Keratinocyte (primary cell): ENCODE measurements at places on chromosomes 7 and 10. TPM values are rescaled to one million over a fixed set of nuclear protein-coding genes. Genes with fewer than 3 reads are reported as not detected.

DNA sequence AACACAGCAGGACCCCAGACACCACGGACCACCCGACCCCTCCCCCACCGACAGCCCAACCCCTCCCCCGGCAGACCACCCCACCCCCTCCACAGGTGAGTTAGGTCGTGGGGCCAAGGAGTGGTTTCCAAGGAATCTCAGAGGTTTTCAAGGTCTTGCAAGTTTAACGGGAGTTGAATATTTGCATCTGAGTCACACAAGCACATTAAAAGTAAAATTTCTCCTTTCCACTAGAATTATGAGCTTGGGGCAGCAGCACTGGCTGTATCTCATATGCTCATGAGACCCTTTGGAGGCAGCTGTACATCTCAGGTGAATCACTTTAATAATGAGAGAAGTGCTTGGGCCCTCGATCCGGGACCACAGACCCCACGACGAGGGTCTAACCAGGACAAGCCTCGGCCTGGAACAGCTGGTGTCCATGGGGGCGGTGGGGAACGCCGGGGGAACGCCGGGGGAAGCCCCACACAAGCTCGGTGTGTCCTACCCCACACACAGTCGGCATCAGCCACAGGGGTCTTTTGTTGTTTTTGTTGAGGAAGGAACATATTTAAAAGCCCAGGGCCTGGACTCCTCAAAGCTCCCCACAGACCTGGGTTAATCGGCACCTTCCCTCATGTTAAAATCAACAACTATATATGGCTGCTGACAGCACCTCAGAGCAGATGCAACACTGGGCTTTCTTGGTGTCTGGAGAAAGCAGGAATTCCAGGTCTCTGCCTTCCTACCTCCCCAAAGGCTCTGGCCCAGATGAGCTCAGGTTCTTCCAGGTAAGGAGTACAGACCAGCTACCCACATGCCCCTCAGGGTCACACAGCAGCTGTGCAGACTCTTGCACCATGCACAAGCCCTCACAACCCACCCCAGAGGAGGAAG is 130.3 kb downstream of the DIP2C start:
- DNase-seq, result no peak

The MOGAT3 gene
- polyA plus RNA-seq, result not detected in 3 replicates

The EIF5AL1 gene
- polyA plus RNA-seq, result 0.91 to 2.3 TPM (median 1.2 TPM) in 3 replicates

The TAS2R16 gene
- not detected in 3 replicates for polyA plus RNA-seq

The FEZF1 gene
- not detected in 3 replicates for polyA plus RNA-seq

GRCh38 chr10:97937054-97937453 is 87.4 kb downstream of the GOLGA7B start:
- no peak for DNase-seq

The SPDYE16 gene
- polyA plus RNA-seq, result not detected in 3 replicates

DNA sequence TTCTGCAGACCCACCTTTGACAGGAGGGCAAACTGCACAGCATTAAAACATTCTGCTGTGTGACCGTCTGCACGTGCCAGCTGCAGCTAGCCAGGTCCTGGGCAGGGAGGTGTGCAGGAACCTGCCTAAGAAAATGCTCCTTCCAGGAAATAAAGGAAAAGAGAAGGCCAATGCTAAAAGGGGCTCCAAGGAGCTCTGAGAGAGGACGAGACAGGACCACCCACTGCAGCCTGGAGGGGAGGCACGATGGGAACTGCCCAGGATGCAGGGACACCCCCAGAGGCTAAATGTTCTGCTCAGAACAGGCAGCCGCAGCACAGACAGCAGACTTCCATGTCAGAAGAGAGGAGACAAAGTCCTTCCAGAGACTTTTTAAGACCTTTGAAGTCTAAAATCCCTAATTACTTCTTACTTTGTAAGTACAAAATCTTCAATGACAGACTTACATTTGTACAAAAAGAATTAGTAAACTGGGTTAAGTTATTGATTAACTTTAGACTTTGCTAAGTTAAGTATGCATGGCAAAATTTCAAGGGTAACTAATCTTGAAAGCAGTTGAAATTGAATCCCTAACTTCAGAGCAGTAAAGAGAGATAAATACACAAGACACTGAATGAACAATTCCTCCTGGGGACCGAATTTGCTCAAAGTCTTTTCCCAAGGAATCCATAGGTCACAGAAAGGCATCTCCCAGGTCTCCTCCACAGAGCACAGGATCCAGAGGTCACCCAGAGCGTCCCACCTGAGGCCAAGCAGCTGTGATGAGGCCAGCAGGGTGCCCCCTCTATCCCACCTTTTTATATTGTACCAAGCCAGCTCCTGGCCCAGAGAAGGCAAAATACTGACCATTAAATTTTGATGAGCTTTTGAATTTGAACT is 21.5 kb downstream of the HSPA12A start:
- no peak for DNase-seq

The GPC2 gene
- polyA plus RNA-seq, result 0.55 to 0.81 TPM (median 0.61 TPM) in 3 replicates

- peak; percentile 48 for DNase-seq
Measured at GRCh38 chr7:2195400-2196246, 37.1 kb downstream of the MAD1L1 start.

- DNase-seq, result no peak
Measured at GRCh38 chr10:85575441-85575840, 791.2 kb downstream of the GRID1 start.

The HOXA7 gene
- polyA plus RNA-seq, result 3.8 to 13.5 TPM (median 8.1 TPM) in 3 replicates

GRCh38 chr10:77849039-77849664 is 77.4 kb downstream of the DLG5 start:
- DNase-seq, result no peak

The COL17A1 gene
- polyA plus RNA-seq, result 2,386 to 3,374 TPM (median 2,587 TPM) in 3 replicates

DNA sequence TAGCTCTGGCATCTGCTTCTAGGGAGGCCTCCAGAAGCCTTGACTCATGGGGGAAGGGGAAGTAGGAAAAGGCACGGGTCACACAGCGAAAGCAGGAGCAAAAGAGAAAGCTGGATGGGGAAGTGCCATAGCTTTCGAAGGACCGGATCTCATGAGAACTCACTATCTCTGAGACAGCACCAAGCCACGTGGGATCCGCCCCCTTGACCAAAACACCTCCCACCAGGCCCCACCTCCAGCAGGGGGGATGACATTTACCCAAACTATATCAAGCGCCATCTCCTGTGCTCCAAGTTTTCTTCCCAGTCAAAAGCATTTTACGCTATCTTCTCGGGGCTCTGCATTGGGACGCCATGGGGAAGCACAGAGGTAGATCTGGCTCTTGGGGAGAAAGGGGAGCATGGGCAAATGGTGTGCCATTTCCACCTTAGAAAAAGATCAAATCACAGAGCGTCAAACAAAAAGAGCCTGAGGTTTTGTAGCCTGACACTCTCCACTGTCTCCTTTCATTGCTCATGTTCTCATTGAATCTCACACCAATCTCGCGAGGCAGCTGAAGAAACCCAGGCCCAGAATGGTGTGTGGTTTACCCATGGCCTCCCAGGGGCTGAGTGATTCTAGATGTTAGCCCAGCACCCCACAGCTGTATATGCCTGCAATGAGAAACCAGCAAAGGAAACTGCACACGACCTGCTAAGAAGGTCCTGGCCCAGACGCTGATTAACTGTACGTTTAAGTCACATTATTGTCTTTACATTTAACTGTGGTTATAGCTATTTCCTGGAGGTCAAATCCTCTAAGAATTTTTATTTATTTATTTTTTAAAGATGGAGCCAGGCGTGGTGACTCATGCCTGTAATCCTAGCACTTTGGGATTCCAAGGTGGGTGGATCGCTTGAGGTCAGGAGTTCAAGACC is 8.1 kb upstream of the OLAH start:
- DNase-seq, result no peak

The C10orf105 gene
- not detected in 3 replicates for polyA plus RNA-seq
